GM19239 (cell line): ENCODE measurements at places on chromosomes 12 and 14.

DNA sequence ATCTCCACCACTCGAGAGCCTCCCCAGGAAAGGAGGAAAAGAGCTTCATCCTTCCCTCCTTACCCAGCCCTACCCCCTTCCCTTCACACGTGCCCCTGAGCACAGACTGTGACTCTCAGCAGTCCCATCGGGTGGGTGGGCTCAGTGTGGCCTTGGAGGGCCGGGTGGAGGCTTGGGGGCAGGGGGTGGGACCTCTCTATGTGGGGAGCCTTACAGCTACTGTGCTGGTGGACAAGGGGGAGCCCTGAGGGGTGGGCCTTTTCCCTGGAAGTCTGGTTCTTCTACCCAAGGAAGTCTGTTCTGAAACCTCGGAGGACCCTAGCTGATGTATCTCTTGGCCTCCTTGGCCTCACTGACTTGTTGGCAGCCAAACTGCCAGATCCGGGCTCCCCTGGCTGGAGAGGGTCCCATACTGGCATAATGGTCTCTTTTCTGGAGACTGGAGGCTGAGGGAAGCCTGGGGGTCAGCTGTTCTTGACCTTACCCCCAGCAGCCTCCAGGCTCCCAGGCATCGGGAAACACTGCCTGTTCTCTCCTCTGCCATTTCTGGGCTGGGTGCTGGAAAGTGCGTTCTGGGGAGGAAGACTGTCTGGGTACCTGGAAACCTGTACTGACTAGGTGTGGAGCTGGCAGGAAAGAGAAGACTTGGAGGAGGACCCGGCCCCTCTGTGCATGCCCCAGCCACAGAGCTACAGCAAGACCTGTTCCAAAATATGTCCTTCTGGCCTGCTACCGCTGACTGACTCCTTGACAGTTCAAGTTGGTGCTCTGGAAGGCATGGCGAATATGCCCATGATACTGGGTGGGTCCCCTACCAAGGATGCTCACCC, 7.6 kb downstream of the VASH1 start:
- DNase-seq, result no peak

GRCh38 chr14:32201816-32202490, at the start of gene RNU6-7:
Gene RNU6-7, plus strand, starts transcription at chr14:32202045.
- no peak for DNase-seq

- no peak for DNase-seq
Observed at GRCh38 chr12:46430340-46430948, 57.9 kb upstream of the SLC38A2 start.

DNA sequence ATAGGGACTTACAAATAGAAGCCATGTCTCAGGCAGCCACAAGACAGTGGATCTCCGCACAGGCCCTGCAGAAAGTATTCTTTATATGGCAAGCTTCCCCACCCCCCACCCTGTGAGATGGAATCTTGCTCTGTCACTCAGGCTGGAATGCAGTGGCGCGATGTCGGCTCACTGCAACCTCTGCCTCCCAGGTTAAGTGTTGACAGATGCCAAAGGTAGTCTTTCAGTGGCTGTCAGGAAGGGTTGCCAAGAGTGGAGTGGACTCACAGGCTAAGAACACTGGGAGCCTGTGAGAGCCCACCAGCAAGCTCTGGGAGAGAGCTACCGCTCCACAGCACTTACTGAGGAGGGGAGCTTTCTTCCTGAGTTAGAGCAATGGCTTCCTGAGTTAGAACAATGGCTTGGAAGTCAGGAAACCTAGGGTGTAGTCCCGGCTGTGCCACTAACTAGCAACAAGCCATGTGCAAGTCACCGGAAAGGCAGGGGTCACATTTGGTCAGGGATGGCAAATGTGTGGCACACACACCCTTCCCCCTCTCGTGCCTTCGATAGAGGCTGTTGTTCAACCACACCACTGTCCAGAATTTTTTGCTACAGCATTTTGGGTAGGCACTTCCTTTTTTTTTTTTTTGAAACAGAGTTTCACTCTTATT, 2.6 kb downstream of the RNASE1 start:
- DNase-seq, result no peak

DNA sequence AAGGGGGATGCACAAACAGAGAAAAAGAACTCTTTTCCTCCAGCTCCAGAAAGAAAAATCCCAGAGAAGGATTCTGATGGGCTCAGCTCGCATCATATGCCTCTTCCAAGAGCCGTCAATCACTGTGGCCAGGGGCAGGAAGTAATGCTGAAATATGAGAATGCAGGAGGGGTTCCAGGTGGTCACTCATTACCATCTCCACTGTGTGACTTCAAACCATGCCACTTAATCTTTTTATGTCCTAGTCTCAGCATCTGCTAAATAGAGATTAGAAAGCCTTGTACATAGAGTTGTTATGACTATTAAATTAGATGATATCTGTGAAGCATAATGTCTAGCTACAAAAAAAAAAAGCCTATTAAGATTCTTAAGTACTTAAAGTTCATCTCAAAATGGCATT, 65.6 kb upstream of the FICD start:
- no peak for DNase-seq

GRCh38 chr12:111748151-111748672, 18.5 kb upstream of the ALDH2 start:
- no peak for DNase-seq

DNA sequence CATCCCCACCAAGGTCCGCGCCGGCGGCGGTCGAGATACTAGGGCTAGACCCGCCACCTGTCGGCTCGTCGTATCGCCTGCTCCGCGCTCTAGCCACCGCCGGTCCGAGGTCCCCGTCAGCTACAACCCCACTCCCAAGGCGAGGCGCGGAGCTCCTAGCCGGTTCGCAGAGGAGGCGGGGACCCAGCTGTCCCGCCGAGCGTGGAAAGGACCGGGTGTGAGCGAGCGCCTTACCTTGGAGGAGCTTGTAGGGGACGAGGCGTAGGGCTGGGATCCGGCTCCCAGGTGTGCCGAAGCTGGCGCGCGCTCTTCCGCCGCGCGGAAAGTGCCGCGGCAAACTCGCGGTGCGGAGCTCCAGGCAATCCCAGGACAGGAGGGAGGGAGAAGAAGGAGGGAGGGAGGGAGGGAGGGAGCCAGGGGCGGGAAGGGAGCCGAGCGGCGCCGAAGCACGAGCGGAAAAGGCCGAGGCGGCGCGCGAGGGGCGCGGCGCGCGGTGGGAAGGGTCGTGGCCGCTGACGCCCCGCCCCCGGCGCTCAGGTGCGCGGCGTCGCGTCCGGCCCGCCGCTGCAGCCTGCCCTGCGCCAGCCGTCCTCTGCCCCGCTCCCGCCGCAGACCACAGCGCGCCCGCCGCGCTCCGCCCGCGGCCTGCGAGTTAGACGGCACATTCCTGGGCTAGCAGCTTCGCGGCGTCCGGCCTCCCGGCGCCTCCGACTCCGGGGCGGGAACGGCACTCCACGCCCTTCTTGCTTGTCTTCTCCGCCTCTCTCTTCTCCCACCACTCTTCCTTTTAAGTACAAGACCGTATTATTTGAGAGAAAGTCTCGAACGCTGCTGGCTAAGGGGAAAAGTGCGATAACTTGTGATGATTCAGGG, at the start of gene PAWR:
TSS of gene PAWR (minus strand) at position 327 of the 873 bp plus-strand sequence. CDS start 720 bp downstream, outside the sequence.
- DNase-seq, result peak; percentile 89

DNA sequence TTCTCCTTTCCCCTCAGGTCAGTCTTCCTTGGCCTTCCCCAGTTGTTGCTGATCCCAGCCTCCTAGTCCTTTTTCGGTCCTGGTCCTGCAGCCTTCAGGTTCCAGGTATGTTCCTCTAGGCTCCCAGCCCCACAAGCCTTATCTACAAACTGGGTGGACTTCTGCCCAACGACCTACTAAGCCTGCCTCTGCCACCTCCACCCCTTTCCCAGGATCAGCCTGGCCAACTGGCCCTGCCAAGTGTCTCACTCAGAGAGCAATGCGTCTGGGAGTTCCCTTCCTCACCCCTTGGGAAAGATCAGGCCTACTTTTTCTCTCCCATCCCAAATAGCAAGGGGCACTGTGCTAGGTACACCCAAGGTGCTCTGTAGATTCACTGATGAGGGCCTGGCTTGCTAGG, at the start of gene SERPINA12:
TSS of gene SERPINA12 (minus strand) at position 114 of the 400 bp plus-strand sequence. CDS start 11,072 bp downstream, outside the sequence.
- no peak for DNase-seq

- peak; percentile 60 for DNase-seq
Observed at GRCh38 chr12:7113389-7113871, 4.4 kb upstream of the C1RL start.

DNA sequence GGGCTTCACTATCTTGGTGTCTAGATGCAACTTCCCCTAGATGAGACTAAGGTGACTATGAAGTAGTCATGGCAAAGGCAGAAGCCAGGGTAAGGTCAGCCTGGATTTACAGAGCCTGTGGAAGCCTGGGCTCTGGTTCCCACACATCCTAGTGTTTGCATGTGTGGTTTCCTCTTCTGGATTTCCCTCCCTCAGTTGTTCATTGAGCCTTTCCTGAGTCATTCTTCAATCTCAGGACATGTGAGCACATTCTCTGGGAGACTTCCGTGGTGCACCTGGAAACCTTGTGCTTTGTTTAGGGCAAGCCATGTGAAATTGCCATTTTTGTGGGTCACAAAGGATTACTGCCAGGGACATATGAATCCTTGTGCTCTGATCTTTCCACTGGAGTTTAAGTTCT, 236.6 kb downstream of the C12orf75 start:
- DNase-seq, result no peak

DNA sequence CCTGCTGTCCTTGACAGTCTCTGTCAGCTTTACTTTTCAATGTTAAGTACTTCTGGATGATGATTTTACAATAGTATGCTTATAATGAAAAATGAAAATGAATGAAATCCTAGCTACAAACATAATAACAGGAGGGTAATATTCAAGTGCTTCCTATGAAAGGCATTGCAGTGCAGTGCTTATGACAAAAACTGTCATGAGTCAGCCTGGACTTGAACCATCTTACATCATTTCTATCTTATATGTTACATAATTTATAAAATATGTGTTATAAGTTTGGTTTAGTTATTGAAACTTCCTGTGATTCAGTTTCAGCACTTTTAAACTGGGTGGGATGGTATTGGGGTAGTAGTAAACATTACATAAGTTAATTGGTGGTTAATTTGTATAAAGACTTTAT, 451.7 kb downstream of the TMEM117 start:
- DNase-seq, result no peak

- no peak for DNase-seq
Observed at GRCh38 chr14:34665785-34666435, 36.0 kb upstream of the SNX6 start.

GRCh38 chr12:96210376-96211055, 16.3 kb downstream of the ELK3 start:
- DNase-seq, result no peak

DNA sequence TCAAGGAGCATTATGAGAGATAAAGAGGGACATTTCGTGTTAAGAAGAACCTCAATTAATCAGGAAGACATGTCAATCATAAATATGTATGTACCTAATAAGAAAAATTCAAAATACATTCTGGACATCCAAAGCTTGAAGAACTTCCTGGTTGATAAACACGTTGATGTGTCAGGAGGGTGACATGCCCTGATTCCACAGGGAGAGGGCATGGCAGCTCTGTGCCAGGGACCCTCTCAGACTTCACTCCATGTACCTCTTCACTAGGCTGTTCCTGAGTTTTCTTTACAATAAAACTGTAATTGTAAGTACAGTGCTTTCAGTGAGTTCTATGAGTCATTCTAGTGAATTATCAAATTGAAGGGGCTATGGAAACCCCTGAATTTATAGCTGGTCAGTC, 163.5 kb downstream of the CFAP54 start:
- DNase-seq, result no peak

DNA sequence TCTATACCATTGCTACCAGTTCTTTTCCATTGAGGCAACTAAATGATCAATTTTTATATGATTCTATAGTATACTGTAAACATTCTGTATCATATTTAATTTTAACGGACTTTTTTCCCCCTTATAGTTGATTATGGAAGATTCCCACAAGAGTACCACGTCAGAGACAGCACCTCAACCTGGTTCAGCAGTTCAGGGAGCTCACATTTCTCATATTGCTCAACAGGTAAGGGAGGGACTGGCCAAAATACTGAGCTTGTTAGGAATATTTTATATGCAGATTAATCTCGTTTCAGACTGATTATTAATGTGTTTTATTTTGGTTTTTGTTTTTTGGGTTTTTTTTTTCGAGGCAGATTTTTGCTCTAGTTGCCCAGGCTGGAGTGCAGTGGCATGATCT, 16.1 kb downstream of the ATF1 start:
- DNase-seq, result no peak

DNA sequence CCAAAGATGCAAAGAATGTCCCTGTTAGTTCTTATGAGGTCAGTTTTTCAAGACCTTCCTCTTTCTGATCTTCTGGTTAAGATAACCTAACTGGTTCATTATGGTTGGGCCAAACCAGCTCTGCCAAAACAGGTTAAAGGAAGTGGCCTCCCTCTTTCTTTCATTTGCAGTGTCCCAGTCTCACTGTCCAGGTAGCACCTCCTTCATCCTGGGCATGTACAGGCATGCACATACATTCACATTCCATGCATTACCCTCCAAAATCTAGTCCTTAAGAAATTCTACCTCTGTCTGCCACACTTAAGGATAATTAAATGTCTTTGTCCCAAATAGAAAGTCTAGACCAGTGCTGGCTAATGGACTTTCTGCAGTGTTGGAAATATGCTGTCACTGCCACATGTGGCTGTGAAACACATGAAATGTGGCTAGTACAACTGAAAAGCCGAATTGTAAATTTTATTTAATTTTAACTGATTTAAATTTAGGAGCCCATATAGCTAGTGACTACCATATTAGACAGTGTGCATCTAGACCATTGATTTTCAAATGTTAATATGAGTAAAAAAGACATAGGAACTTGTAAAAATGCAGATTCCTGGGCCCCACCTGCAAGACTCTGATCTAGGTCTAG, 169.3 kb downstream of the PCNX1 start:
- DNase-seq, result no peak

- DNase-seq, result no peak
Observed at GRCh38 chr12:118982302-118982701, 961 bp downstream of the SRRM4 start.

GRCh38 chr12:11273449-11273848, 3.9 kb upstream of the PRB3 start:
- DNase-seq, result no peak

- DNase-seq, result no peak
Observed at GRCh38 chr12:14959463-14959862, 1.9 kb downstream of the ARHGDIB start.

DNA sequence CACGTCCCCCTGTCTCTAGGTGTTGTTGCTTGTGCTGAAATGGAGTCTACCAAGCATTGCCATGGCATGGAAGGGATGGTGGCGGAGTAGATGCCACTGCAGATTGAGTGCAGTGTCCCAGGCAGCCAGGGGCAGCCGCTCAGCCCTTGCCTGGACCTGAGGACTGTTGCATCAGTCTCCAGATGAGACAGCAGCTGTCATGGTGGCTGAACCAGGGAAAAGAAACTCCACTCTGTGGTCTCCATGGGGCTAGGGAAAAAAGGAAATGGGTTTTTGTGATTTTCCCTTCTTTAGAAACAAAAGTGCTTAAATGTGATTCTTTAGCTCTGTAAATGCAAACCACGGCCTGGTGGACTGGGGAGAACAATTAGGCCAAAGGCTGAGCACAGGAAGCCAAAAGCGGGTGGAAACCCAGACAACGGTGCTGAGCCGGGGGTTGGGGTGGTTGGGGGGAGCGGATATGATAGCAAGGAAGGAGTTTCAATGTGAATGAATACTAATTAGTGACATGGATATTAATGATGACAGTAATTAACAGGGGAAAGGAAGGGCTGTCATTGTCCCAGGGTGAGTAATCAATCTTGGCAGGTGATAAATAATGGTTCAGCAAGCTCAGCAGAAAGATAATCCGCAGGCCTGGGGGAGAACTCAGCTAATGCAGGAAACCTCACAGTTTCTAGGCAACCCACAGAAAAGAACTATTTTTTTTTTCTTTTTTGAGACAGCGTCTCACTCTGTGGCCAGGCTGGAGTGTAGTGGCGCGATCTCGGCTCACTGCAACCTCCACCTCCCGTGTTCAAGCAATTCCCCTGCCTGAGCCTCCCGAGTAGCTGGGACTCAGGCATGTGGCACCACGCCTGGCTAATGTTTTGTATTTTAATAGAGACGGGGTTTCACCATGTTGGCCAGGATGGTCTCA, 442.6 kb downstream of the DPF3 start:
- DNase-seq, result peak; percentile 25
